ENCODE measurements at places on chromosomes 16 and 17.

- peak; percentile 60 for DNase-seq
Observed at GRCh38 chr17:7589204-7589868, 558 bp downstream of the SOX15 start.

GRCh38 chr17:31381165-31381668 lies 10.3 kb upstream of the RAB11FIP4 start:
- no peak for DNase-seq

DNA sequence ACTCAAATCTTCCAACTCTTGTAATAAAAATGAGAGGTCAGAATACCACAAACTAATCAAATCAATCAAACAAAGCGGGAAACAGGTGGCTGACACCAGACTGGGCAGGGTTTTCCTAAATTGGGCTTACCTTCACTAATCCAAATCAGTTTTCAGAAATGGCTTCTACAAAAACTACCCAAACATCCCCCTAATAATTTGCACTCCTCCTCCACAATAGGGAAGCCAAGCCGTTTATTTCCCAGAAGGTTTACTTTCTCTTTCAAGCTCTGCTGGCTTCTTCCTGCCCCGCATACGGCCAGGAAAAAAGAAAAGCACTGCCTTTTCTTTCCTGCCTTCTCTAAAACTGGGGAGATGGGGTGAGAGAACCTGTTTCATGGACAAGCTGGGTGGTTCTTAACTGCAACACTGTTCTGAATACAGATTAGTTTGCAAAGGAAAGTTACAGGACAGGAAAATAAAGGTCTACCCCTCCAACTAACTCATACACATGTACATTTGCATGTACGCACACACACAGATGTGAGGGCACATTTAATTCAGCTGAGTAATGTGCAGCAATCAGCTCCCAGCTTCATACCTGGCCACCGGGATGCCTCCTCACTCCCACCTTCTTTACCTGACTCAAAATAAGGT lies 9.2 kb downstream of the STAT3 start:
- DNase-seq = no peak

DNA sequence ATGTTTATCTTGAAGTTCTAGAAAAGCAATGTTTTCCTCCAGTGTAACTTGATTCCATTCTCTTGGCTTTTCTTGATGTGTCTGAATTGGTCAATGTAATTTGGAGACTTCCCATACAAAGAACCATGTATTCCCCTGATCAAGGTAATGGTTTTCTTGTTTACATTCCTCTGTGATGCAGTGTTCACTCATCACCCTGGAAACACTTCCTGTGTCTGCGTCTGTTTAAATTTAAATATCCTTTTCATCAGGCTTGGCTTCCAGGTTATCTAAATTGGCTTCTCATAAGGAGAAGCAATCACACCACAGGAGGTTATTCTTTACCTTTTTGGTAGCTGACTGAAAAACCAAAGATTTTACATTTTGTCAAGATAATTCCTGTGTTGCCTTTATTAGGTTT lies 237.3 kb upstream of the WSCD1 start:
- DNase-seq = peak; percentile 26

DNA sequence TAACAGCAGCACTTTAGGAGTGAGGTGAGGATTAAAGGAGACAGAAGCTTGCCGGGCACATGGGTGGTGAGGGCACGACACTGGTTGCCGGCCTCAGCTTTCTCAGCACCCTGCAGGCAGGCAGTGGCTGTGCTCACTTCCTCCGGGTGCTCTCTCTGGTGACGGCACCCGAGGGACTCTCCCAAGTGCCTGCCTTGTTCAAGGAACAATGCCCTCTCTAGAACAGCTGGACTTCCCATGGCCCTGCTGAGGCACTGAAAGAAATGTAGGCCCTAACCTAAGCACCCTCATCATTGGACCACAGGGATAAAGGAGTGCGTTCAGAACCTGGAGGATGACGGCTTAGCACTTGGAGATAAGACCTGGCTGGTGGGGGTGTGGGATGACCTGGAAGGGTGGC lies 72.7 kb downstream of the N4BP1 start:
- DNase-seq = no peak

Measured in GM04504 (cell line).